ENCODE measurements at places on chromosomes 6 and 20. TPM values are rescaled to one million over a fixed set of nuclear protein-coding genes. Genes with fewer than 3 reads are reported as not detected.

- no peaks in the 10 kb centered on the region for H3K4me1 ChIP-seq
- H3K4me3 ChIP-seq = no peak overlapping the region
- H3K27ac ChIP-seq = no peak overlapping the region
Observed at GRCh38 chr6:25944688-25945574, 14.4 kb upstream of the SLC17A2 start.

DNA sequence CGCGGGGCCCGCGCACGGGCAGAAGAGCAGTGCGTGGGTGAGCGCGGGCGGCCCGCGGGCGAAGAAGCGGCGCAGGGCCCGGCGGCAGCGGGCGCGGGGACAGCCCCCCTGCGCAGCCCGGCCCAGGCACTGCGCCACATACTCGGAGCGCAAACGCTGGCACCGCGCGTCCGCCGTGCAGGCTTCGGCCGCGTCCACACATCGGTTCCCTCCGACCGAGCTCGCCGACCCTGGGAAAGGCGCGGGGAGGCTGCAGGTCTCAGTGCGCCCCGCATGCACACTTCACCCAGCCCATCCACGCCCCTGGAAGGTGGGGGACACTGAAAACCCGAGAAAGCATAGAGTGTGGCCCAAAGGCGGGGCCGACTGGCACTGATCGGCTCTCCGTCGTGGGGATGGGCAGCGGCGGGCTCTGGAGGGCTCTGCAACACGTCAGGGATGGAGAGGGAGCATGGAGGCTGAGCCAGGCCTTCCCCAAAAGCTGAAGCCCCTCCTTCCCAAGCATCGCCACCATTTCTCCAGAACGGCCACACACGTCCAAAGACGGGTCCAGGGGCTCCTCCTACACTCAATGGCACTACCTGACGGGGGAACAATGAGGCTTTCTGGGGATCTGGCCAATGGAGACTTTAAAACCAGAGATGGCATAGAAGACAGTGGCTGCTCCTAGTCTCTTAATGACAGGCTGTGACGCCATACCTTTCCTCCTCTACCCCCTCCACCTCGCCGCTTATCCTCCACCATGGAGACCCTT lies 2.0 kb downstream of the GFRA4 start:
- peaks cover 29% of the 10 kb centered on the region for H3K27me3 ChIP-seq
- no peak overlapping the region for H3K27ac ChIP-seq
- H3K36me3 ChIP-seq = no peaks in the 10 kb centered on the region
- DNase-seq = no peak
- peaks cover 13% of the 10 kb centered on the region for H3K4me1 ChIP-seq

GRCh38 chr6:149962461-149963211 lies 1.1 kb upstream of the ULBP1 start:
- peak overlapping the region; percentile 45 for H3K27ac ChIP-seq
- peaks cover 27% of the 10 kb centered on the region for H3K4me1 ChIP-seq
- peaks cover 55% of the 10 kb centered on the region for H3K27me3 ChIP-seq
- H3K36me3 ChIP-seq = no peaks in the 10 kb centered on the region
- DNase-seq = no peak

GRCh38 chr6:48021904-48022303 lies 89.1 kb downstream of the PTCHD4 start:
- H3K36me3 ChIP-seq = no peaks in the 10 kb centered on the region
- no peaks in the 10 kb centered on the region for H3K27me3 ChIP-seq
- no peak overlapping the region for H3K27ac ChIP-seq

GRCh38 chr20:24004471-24004870 lies 15.9 kb upstream of the GGTLC1 start:
- no peaks in the 10 kb centered on the region for H3K27me3 ChIP-seq
- no peak overlapping the region for H3K27ac ChIP-seq
- H3K4me1 ChIP-seq = no peaks in the 10 kb centered on the region
- H3K36me3 ChIP-seq = no peaks in the 10 kb centered on the region

DNA sequence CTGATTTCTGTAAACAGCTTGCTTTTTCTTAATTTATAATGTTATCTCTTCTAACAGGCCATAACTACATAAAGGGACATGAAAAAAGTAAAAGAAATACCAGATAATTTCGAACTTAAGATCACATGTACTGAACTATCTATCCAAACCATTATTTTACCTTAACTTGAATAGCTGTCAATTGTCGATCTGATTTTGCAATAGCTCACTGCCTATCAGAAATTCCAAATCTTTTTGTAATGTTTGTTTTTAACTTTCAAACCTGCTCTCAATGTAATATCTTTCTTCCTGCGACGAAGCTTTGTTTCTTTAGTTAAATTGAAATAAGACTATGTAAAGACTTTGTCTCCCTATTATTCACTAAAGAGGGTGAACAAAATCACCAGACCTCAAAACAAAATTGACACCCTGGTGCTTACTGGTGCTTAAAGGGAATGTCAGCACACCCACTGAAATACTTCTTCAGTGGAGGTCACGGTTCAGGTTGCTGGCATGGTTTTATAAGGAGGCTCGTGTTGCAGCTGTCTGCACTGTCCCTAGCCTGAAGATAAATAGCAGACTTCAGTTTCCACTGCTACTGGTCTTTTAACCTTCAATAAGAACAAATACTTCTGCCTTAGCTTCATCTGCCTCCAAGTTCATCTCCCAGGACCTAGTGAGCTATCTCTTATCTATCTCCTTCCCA lies 117.5 kb upstream of the QKI start:
- H3K4me3 ChIP-seq = no peak overlapping the region
- no peak for DNase-seq
- H3K27ac ChIP-seq = no peak overlapping the region
- H3K4me1 ChIP-seq = no peaks in the 10 kb centered on the region
- no peaks in the 10 kb centered on the region for H3K36me3 ChIP-seq

BPIFA3 gene
- total RNA-seq = not detected

SLC52A3 gene
- not detected for total RNA-seq

All from CD8-positive, alpha-beta memory T cell (primary cell).